Hematopoietic multipotent progenitor cell treated with erythropoietin and hydrocortisone succinate and interleukin-3 and kit ligand, for 6 days (in vitro differentiated cells): ENCODE measurements at places on chromosomes 11 and 22.

- DNase-seq = no peak
These were observed 21.6 kb downstream of the AASDHPPT start for GRCh38 chr11:106098893-106099553.

DNA sequence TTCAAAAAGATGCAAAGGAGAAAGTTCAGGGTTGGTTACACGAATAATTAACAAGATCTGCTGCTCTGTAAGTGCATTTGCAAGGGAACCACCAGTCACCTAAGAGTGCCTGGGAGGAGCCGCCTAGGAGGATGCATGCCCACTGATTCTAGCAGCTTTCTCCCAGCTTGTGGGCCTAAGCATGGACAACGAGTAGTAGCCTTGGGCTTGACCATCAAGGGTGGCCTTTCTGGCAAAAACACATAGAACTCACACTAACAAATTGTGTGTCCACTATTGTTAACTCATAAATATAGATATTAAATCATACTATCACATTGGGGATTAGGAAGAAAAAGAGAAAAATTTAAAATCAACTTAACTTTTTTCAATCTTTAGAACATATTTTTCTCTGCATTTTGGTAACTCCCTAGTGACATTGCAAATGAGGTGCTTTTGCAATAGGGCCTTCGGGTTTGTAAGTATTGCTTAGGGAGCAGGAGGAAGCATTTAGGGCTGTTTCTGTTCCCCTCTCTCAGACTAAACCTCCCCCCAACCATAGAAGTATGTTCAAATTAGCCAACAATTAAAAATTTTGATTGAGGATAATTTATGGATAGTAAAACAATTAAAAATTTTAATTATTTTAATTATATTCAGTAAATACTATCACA, 57.3 kb upstream of the CEP295 start:
- no peak for DNase-seq

DNA sequence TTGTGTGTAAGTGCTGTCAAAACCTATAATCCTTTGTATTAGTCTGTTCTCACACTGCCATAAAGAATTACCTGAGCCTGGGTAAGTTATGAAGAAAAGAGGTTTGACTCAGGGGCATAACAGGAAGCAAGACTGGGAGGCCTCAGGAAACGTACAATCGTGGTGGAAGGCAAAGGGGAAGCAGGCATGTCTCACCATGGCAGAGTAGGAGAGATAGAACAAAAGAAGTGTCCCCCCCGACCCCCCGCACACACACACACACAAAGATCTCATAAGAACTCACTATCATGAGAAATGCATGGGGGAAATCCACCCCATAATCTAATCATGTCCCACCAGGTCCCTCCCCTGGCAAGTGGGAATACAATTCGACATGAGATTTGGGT, 2.3 kb upstream of the USP28 start:
- no peak for DNase-seq

- DNase-seq = no peak
These were observed 3.6 kb downstream of the LSP1 start for GRCh38 chr11:1856306-1857005.

DNA sequence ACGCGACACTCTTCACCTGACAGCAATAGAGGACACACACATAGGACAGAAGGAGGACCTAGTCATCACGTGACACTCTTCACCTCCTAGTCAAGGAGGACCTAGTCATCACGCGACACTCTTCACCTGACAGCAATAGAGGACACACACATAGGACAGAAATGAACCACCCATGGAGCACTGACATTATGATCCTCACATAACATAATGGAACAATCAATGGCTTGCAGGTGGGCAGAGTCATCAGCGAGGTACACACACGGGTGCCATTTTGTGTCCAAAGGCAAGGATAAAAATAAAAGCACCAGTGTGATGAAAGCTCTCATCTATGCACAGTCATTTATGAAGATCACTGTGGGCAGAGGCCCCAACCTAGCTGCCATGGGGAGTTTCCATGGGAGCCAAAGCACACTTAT, 354.7 kb downstream of the LARGE1 start:
- DNase-seq = no peak

DNA sequence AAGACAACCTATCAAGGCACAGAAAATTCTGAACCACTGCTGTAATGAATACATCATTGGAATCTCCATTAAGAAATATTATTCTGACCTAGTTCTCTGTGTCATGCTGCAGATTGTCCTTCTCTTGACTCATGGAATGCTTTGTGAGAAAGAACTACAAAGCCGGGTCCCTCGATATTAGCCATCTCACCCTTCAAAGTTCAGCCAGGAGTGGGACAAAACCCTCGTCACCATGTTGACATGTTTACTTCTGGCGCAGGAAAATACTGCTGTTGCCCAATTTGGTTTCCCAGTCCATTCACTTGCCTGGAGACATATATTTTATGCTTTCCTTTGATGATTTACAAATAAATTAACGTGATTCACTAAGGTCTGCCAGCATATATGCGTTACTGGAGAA, 10.9 kb upstream of the WT1 start:
- DNase-seq = no peak

GRCh38 chr11:113356203-113356602, 31.4 kb upstream of the ANKK1 start:
- DNase-seq = no peak

DNA sequence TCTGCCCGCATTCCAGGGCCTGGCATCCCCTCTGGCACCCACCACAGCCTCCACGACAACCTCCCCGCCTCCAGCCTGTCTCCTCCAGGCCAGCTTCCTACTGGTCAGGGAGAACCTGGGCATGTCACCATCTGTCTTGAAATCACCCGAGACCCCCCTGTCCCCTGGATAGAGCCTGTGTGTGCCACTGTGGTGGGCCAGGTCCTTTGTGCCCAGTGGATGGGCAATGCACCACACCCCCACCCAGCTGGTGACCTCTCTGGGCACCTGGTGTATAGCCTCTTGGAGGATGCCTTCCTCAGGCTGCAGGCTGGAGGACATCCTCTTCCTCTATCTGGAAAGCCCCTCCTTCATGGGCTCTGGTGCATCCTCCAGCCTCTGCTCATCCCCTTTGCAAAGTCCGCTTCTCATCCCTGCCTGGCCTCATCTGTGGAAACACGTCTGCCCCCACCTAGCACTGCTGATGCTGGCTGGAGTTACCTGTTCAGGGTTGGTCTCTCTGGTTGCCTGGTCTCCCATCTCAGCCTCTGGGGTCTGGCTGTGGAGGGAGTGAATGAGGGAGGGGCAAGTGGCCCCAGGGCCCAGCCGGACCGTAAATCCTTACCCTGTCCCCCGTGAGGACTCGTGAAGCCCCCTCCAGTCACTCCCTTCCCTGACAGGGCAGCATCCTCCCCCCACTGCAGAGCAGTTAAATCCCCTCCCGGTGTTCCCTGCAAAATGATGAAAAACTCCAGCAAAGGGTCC, 589.6 kb downstream of the TBC1D22A start:
- no peak for DNase-seq

- DNase-seq = no peak
These were observed 1144.5 kb upstream of the CCDC90B start for GRCh38 chr11:84430661-84431060.

- DNase-seq = no peak
These were observed 14.8 kb downstream of the OR52M1 start for GRCh38 chr11:4559527-4560440.

DNA sequence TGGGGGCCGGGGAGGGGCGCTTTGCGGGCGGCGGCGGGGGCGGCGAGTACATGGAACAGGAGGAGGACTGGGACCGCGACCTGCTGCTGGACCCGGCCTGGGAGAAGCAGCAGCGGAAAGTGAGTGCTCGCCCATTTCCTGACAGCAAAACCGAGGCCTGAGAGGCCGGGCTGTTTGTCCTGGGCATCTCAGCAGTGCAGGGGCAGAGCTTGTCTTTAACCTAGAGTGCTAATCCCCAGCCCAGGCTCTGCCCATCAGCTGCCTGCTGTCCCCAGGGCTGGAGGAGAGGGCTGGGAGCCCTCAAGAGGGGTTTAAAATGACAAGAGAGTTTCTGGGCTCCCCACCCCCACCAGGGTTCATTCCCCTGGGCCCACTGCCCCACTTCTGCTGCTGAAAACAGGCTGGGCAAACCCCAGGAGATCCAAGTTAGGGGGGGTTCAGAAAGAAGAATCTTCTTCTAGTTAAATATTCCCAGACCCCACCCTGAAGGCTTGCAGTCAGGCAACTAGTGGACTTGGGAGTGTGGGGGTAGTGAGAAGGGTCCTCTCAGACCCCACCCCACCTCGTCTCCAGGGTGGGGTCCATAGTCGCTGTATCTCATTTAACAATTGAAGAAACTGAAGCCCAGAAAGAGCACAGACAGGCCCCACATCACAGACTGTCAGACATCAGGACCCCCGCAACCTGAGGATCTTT, 411 bp downstream of the ACTN3 start:
- no peak for DNase-seq

DNA sequence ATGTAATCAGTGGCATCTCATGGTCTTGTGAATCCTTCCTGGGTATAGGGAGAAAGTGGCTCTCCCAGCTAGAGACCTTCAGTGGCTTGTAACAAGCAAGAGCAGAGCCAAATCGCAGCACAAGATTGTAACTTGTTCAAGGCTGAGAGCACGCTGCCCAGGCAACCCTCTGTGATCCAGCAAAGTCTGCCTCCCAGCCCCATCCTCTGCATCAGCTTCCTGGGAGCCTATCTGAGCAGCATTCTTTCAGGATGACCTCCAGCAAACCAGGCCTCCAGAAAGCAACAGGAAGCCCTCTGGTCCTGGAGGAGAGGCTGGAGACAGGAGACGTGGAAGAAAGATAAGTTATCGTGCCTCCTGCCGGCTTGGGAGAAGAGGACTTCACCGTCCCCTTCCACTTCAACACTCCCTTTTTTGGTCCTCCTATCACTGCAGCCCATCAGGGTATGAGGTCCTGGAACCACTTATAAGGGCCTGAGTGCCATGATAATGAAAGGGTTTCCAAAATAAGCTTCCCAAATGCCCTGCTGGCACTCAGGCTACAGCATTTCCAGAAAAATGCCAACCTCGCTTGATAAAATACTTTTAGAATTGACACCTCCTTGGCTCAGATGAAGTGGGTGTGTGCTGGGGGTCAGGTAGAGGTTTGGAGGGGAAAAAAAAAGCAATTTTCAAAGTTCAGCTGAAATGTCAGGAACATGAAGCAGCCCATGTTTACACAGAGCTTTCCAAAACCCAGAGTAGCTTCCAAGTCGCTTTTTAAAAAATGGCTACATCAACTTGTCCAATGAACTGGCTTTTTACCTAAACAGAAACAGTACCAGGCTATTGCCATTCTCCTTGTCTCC, 80.2 kb downstream of the PLEKHA7 start:
- no peak for DNase-seq

DNA sequence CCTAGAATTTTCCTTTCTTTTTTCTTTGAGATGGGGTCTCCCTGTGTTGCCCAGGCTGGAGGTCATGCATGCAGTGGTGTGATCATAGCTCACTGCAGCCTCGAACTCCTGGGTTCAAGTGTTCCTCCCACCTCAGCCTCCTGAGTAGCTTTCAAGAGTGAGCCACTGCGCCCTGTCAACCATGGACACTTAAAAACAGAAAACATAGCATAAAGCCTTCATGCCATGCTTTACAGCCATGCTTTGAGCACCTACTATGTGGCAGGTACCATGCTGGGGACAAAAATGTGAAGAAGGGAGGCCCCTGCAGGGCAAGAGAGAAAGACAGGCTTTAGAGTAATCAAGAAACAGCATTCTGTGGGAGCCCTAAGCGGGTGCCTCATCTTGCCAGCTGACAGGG, 13.7 kb upstream of the GNB1L start:
- no peak for DNase-seq

DNA sequence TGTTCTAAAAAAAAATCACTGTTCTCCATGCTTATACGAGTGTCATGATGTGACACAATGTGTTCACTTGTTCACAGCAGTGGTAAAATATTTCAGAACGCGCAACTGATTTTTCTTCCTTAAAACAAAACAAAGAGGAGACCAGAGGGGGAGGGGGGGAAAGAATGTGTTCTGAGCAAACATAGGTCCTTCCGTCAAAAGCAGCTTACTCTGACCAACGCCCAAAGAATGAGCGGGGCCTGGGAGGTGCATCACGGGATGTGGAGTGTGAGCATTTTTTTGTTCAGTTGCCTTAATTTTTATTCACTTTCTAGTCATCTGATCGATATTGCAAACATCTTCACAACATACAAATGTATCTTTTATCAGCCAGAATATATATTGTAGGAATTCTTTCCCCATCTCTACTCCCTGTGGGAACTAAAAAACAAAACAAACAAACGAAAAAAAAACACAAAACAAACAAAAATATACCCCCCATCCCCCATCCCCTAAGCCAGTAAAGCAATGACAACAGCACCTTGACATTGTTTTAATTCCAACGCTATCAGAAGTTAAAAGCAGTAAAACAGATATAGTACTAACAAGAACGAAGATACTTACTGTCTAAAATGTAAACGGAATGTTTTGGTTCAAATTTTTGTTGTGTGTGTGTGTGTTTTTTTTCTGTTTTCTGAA, 43.3 kb downstream of the BDNF start:
- no peak for DNase-seq

GRCh38 chr11:71252770-71253730, 673 bp upstream of the SHANK2 start:
- DNase-seq = no peak

DNA sequence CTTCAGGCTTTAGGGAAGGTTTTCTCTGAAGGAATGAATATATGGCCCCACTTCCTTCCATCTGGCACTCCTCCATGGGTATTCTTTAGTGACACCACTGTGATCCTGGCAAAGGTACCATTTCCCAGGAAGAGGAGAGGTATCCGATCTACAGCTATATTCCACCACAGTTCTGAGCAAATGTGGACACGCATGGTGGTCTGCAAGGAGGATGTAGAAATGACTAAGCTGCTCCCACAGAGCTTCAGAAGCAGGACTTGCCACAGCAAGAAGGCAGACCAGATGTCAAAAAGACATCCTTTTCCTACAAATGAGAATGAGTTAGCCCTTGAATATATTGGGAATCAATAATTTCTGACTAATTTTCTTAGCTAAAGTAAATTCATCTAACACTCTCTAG, 45.5 kb downstream of the ARFGAP2 start:
- DNase-seq = no peak

DNA sequence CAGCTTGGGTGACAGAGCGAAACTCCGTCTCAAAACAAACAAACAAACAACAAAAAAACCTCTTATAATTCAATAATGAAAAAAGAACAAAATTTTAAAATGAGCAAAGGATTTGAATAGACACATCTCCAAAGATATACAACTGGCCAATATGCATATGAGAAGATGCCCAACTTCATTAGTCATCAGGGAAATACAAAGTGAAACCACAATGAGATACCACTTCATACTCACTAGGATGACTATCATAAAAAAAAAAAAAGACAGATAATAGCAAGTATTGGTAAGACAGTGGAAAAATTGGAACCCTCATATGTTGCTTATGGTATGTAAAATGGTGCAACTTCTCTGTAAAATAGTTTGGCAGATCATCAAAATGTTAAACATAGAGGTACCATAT, 28.7 kb upstream of the BARX2 start:
- DNase-seq = no peak
